T-helper 22 cell (primary cell): ENCODE measurements at places on chromosomes 6 and 20.

GRCh38 chr6:45591306-45591705 lies 213.6 kb upstream of the SUPT3H start:
- DNase-seq: no peak

DNA sequence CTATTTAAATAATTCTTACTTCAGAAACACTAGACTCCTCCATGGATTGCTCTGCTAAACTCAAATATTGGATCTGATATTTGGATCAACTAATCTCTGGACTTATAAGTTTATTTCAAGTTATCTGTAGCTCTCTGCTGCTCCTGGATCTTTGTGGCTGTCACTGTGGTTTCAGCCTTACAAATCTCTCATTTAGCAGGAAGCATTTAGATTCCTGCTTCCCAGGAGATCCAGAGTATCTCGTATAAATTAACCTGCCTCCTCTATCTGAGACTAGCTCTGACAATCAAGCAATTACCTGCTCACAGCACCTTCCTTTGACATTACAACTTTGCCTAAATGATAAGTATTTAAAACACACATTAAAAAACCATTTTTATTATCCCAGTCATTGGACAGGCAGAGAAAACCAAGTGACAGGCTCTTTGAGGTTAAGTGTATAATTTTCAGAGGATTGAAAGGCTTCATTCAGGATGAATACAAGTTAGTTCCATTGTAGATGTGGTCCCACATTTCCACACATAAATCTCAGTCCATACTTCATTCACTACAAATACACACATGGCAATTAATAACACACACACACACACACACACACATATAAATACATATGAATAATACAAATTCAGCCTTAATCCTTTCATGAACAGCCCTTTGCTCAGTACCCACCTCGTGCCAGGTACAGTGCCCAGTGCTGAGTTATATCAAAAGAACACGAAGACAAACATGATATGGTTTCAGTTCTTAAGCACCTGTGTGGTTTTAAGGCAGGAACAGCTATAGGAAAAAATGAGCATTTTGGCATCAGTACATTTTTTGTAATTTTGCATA lies 55.5 kb upstream of the PLCB1 start:
- DNase-seq: no peak

- DNase-seq: no peak
Observed at GRCh38 chr6:48610846-48611245, 499.8 kb upstream of the PTCHD4 start.

GRCh38 chr6:119205911-119206618 lies 127.6 kb upstream of the FAM184A start:
- DNase-seq: no peak

DNA sequence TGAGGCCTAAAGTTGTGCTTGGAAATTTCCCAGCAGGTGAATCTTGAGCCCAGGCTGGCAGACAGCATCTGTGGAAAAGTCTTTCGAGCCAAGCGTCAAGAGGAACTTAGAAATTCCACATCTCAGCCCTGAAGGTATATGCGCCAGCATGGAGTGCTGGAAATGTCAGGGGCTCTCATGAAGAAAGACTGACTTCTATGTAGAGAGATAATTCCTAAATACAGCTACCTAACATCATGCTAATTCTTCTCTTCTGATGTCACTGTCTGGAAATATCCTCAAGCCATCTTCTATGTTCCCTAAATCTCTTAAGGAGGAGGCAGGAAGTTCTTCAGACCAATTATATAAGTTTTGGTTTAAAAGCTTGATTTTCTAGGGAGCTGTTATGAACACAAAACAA lies 492.4 kb upstream of the MARCKS start:
- DNase-seq: no peak

DNA sequence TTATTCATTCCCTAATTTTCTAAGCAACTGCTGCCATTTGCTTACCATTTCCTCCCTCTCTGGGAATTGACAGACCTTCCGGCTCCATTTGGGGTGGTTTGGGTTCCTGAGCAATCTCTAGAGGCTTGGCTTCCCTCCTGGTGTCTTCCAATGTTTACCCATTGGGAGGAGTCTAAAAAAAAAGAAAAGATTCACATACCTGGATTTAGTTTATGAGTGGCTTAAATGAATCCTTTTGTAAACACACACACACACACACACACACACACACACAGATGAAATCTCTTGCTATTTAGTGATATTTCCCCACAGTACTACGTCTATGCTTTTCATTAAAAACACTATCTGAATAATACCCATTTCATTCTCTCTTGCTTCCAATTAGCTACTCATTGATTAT lies 48.3 kb upstream of the TRAF3IP2 start:
- no peak for DNase-seq

DNA sequence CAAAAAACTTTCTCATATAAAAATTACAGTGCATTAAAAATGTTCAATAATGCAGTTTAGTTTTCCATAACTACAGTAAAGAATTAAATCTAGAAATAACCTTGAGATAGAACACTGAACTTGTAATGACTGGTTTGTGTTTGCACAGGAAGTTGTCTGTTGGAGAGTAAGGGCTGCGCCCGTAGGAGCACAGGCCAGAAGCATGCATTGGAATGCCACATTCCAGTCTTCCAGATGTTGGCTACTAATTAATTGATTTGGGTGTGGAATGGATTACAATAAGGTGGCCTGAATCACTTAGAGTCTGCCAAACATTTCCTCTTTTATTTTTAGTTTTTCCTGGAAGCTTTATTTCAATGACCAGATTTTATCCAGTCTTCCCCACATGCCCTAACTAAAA lies 582.6 kb upstream of the MMS22L start:
- no peak for DNase-seq

DNA sequence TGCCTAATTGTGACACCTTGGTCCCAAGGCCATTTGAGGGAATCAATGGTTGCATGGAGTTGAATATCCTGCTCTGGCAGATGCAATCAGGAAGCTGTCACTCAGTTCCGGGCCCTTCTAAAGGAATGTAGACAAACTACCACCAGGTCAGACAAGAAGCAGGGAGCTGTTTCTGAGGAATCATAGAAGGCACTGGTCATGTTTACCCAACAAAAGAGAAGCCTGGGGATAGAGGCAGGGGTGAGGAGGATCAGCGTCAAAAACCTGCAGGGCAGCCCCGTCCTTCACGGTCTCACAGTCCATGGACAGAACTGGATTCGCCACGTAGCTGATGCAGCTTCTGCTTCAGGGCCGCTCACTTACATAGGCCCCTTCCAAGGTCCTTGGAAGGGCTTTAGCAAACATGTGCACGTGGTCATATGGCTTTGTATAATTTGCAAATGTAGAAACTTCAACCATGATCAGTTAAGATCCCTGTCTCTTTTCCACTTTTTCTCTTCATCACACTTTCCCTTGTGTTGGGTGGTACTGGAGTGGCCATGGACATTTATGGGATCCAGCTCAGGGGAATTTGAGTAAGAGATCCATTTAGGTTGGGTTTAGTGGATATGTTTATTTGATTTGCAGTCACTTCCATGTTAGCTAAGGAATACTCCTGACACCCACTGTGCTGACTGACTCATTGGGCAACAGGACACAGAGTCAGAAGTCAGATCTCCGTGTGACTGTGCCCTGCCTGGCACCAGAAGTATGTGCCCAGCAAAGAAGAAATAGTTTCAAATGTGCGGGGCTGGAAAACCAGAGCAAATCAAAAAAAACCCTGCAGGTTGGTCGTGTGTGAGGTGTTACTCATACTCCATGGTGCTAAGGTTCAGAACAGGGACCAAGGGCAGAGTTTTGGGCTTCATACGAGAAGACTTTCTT lies 60.0 kb upstream of the ZFAND3 start:
- no peak for DNase-seq

DNA sequence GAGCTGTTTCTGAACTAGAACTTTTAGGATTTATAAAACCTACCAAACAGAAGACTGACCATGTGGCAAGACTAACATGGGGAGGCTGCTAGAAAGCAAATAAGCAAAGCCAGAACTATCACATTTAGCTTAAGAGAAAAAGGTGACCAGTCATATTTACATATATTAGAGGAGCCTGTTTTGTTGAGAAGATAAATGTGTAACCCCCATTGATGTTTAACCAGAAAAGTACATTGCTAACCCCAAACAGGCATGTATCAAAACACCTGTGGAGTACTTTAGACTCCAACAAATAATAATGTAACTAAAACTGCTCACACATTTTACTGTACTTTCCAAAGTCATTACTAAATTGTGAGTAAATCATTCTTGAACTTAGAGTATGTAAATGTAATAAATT lies 35.0 kb downstream of the AKIRIN2 start:
- DNase-seq: no peak

- DNase-seq: no peak
Observed at GRCh38 chr6:168105813-168106632, 27.0 kb upstream of the FRMD1 start.

DNA sequence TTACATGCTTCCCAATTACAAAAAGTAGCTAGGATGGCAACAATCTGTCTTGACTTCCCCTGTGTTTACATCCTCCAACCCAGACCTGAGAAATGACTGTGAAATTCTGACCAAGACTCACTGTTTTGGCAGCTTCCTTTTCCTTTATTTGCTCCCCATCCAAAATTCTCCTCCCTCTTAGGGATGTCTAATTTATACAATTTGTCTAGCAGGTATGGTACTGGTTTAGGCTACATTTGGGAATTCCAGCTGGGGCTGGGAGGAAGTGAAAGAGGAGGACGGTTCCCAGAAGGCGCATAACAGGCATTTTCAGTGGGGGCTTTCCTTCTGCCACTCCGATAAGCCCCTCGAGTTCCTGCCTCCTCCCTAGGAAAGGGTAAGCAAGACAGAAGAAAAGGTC lies 231.5 kb upstream of the BTBD3 start:
- DNase-seq: no peak

- DNase-seq: no peak
Observed at GRCh38 chr20:47139934-47140535, 216.5 kb downstream of the ZMYND8 start.

DNA sequence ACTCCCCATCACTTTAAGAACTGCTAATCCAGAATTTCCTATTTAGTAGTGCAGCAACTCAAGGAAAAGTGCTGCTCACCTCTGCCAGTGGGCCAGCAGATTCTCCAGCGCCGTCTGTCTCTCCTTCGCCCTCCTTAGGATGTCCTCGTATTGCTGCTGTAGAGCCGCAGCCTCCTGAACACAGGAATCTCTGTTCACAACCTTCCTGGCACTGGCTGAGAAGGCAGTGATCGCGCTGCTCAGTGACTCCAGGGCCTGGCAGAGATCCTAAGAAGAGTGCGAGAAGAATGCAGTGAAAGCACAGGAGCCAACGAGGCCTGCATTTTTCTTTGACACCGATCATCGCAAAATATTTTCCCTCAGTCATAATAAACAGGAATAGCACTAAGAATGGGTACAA lies 209.0 kb downstream of the SYNE1 start:
- no peak for DNase-seq

- DNase-seq: no peak
Observed at GRCh38 chr6:34032856-34033255, 113.0 kb downstream of the GRM4 start.

GRCh38 chr6:47794577-47795135 lies 12.8 kb downstream of the OPN5 start:
- DNase-seq: no peak

DNA sequence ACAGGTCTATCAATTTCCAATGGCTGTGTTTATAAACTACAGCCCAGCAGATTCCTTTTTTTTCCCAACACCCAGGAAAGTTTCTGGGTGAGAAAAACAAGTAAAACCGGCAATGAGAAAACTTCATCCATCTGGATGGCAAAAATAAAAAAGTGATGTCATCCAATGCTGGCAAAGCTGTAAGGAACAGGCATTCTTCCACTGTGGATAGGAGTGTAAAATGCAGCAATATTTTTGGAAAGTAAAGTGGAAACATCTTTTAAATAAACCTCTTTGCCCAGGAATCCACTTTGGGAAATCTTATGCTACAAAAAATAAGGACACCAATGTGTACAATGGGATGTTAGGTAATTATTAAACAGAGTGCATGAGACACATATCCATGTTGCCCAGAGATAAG lies 102.1 kb upstream of the NT5E start:
- no peak for DNase-seq

GRCh38 chr6:15515660-15516375 lies 147.0 kb downstream of the DTNBP1 start:
- no peak for DNase-seq

DNA sequence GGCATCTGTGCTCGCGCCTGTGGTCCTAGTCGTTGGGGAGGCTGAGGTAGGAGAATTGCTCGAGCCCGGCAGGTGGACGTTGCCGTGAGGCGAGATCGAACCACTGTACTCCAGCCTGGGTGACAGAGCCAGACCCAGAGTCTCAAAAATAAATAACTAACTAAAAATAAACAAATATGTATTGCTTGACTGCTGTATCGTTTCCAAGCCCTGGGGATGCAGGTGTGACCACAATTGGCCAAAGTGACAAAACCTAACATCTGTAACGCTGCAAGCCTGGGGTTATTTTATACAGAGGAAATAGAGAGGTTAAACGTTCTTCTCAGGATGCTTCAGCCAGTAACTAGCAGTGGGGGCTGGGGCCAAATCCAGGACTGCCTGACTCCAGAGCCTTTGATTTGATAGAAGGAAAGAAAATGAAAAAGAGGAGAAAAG lies 1.9 kb upstream of the SRSF3 start:
- no peak for DNase-seq

DNA sequence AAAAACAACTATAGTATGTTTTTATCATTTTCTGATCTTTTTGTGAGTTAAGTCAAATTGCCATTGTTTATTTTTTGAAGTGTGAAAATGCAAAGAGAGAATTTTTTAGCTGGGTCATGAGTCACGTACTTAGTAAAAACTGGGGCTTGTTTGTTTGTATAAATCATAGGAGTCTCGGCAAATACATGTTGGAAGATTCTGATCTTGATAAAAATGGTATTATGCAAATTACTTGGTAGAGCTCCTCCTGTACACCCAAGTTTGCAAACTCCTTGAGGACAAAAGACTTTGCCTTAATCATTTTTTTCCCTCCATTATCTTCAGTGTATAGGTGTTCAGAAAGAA lies 25.8 kb downstream of the TBPL1 start:
- no peak for DNase-seq

GRCh38 chr6:150320442-150320841 lies 48.4 kb upstream of the IYD start:
- no peak for DNase-seq

DNA sequence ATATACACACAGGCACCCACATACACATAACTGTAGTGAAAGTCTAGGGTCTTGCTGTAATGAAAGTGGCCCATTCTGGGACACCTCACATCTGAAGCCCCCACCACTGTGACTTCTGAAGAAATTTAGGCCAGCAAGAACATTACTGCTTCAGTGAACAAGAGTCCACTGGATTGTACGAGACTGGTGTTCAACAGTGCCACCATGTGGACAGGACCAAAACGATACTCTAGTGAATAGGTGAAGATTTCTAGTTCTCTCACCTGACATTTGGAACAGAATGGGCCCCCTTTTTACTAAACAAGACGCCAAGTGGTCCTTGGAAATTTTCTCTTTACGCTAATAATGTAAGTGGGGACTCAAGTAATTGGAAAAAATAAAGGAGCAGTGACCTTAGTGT lies 156.9 kb downstream of the MAFB start:
- no peak for DNase-seq

GRCh38 chr6:112199001-112199403 lies 55.4 kb downstream of the LAMA4 start:
- DNase-seq: no peak

- DNase-seq: no peak
Observed at GRCh38 chr20:19735446-19735845, 22.6 kb upstream of the RIN2 start.

GRCh38 chr6:28940294-28940857 lies 16.6 kb upstream of the TRIM27 start:
- DNase-seq: no peak

GRCh38 chr20:9032758-9033157 lies 36.1 kb upstream of the PLCB4 start:
- DNase-seq: no peak
